ENCODE measurements at places on chromosomes 1 and 21. TPM values are rescaled to one million over a fixed set of nuclear protein-coding genes. Genes with fewer than 3 reads are reported as not detected.

- DNase-seq = peak; percentile 83
Measured at GRCh38 chr1:227788271-227789083, 27.0 kb upstream of the PRSS38 start.

FASLG gene
- 0.47 TPM for total RNA-seq

SAMSN1 gene
- total RNA-seq = 8.3 TPM

- no peak for DNase-seq
Measured at GRCh38 chr21:14603202-14603601, 57.1 kb upstream of the SAMSN1 start.

DNA sequence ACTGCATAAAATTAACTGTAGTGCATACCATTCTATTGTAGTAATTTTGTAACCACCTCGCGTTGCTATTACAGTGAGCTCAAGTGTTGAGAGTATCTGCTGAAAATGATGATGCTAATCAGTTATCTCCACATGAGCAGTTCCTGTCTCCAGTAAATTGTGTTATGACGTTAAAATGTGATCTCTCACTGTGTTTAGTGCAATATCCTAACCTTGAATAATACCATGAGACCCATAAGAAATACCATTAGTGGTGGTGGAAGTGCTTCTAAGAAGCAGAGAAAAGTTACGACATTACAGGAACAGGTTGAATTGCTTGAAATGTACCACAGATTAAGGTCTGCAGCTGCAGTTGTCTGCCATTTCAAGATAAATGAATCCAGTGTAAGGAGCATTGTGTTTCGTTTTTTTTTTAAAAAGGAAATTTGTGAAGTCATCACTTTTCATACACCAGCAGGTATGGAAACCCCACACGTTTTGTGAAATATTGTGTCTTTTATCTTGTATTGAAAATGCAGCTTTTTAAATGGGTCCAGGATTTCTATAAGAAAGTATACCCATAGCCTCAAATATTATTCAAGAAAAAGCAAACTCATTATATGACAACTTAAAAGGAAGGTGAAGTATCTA is 72.5 kb downstream of the ANGPTL1 start:
- no peak for DNase-seq

ZBTB21 gene
- 24.5 TPM for total RNA-seq

DNA sequence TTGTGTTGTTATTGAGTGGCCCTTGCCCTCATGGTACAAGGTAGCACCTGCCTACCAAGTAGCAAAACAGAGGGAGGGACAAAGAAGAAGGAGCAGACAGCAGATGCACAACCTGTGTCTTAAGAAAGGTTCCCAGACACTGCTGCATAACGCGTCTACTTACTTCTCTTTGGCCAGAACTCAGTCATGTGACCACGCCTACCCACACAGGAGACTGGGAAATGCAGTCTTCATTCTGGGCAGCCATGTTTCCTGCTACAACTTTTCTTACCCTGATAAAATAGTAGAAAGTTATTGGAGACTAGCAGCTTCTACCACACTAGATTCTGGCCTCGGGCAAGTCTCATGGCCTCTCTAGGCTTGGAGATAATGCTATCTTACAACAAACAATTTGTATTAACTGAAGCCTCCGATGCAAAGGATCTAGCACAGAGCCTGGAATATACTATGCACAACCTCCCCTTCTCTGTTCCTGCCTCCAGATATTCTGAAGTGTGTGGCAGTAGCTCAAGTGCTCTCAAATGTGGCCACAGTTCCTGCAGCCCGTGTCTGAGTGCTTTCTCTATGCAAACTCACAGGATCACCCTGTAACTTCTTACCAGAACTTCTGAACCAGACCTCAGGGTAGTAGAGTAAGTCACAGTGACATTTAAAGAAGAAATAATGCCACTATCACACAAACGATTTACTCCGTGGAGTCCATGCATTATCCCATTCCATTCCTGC is 34.1 kb upstream of the BTG2 start:
- DNase-seq = peak; percentile 78

All from ureter (tissue), 1 donor.